CD4-positive, alpha-beta T cell treated with Interleukin-17A for 1 hour (primary cell): ENCODE measurements at places on chromosomes 12 and 14.
A peak's percentile ranks its signal among the peaks of the same experiment; 100 is the strongest.

DNA sequence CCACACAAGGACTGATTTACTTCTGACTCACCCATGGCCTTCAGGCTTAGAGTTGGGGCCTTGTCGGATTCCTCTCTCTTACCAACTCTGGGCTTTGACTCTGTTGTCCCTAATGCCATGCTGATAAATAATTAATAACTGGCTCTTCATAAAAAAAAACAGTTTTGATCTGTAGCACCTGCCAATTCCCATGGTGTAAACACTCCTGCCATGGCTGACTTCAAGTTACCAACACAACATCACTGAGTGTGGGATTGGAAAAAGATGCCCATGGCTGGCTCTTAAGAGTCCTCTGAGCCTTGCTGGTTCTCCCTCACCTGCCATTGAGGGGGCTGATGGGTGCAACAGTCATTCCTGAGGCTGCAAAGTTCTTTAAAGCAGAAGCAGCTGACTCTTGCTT lies 104.8 kb downstream of the KIF26A start:
- DNase-seq, result no peak

GRCh38 chr12:78331753-78332152 lies 501.1 kb downstream of the NAV3 start:
- no peak for DNase-seq

DNA sequence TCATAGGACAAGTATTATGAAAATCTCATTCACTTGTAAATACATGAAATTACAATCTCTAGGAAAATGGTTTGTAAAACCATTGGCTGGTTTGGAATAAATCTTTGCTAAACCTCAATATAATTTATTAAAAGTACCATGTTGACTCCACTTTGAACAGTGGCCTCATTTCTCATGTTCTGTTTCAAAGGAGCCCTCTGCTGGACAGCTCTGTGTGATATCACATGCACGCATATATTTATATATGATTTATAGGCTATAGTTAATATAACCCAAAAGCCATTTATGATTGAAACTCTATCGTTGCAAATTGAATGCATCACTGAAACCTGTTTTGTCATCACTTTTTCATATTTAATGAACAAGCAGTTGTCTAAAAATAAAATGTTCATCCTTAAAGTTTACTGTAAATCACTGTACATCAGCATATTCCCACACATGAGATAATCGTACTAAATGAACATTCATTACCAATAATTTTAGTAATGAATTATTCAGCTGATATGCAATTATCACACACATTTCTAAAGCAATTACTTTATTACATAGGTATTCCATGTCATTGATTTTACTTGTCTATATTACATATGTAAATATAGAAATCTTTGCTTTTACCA lies 493.8 kb downstream of the NPAS3 start:
- peak; percentile 3 for DNase-seq

- DNase-seq, result no peak
Measured at GRCh38 chr14:23469906-23470403, 452 bp downstream of the NGDN start.

GRCh38 chr12:116143909-116144308 lies 133.6 kb downstream of the MED13L start:
- no peak for DNase-seq

GRCh38 chr14:44960146-44960545 lies 1.6 kb downstream of the KLHL28 start:
- no peak for DNase-seq

- DNase-seq, result peak; percentile 60
Measured at GRCh38 chr12:132488127-132489077, 1.5 kb upstream of the FBRSL1 start.

DNA sequence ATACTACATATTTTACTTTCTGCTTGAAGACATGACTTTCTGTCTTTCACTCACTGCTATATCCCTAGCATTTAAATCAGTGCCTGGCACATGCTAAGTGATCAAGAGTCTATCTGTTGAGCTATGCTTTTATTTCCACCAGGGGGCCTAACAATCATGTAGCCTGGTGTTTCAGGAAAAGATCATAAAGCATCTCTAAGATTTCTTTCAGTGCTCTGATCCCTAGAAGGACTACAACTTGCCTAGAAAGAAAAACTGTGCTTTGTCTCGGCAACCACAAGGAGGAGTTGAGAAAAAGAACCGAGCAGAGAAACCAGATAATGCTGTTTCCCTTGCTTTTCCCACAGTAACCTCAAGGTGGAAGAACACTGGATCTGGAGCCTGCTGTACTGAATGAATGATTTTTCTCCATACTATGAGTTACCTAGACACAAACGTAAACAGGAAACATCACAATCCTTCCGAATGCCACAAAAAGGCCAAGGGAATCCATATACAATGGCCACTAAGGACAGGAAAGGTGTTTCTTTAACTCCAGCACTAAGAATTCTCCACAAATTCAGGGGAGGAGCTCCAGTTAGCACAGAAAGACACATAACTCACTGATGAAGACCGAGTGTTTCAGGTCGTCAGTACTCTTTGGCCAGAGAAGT lies 1.2 kb downstream of the CRY1 start:
- DNase-seq, result peak; percentile 78

DNA sequence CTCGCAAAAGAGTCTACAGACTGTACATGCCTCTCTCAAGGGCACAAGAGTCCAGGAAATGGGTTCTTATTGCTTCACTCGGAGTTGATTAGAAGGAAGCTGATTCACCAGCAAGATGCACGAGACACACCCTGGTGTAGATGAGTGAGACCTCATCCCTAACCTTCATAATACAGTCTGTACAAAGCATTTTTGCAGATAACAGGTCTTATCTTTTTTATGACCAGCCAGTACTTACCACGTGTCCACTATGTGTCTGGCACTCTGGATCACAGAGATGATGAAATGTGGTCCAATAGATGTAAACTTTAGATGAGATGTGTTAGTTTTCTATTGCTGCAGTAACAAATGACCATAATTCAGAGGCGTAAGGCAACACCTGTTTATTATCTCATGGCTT lies 53.4 kb upstream of the PWP1 start:
- no peak for DNase-seq

DNA sequence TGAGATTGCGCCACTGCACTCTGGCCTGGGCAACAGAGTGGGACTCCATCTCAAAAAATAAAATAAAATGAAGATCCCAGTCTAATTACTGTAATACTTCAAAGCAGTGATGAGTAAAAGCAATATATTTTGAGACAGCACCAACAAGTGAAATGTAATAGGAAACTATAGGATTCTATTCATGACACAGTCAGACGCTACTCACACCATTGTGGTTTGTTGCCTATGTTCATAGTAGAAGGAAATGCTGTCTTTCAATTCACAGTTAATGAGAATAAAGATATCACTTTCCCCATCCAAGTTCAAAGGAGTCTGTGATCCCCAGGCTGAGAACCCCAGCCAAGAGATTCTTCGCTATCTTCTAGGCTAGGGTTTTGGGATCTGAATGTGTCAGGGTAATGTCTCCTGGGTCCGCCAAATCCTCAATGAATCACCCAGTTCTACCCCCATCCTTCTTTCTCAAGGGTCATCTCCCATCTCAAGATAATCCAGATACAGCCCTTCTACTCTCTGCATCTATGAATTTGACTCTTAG lies 16.6 kb upstream of the DTX1 start:
- DNase-seq, result no peak

- no peak for DNase-seq
Measured at GRCh38 chr14:34029921-34030334, 79.1 kb upstream of the EGLN3 start.

DNA sequence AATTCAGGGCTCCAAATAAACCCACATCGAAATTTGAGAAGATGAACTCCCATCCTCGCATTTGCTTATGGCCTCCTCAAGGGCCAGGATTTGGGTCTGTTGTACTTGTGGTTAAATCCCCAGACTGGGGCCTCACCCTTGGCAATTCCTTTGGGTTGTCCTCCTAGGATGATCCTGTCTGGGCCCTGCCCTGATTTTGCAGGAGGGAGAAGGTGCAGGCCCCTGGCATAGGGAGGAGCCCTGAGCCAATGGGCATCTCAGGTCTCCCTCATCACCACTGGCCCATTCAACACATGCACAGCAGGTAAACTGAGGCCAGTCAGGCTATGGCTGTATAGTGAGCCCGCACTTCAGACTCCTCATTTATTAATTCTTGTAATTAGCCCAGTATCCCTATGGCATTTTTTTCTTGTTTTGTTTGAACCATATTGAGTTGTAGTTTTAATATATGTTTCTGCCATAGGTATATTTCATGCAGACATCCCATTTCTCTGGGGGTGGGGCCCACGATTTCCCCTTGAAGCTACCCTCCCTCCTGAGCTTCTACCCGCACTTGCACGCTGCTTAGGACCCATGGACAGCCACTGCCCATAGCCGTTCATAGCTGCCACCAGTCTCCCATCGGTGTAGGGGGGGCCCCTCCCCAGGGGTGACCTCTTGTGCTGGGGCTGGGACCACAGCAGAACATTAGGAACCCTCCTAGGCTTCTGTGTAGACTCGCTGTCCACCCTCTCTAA lies 67.1 kb upstream of the DDX11 start:
- no peak for DNase-seq

- DNase-seq, result no peak
Measured at GRCh38 chr12:120873226-120873625, 30.9 kb downstream of the SPPL3 start.

DNA sequence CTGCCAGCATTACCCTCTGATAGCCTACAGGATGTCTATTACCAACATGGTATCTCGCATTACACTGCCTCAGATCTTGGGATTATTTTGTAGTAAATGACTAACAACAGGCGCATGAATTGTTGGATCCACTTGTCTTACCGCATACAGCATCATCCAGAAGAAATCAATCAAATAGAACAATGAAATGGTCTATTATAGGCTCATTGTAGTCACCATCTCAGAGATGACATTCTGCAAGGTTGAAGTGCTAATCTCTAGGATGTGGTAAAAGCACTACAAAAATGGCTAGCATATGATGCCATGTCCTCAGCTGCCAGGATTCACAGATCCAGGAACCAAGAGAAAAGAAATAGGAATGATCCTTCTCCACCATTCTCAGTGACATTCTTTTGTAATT lies 52.0 kb downstream of the WASHC3 start:
- DNase-seq, result no peak

- no peak for DNase-seq
Measured at GRCh38 chr12:122928404-122929147, 32.7 kb upstream of the VPS37B start.

- DNase-seq, result no peak
Measured at GRCh38 chr12:20657496-20657895, 37.6 kb upstream of the SLCO1C1 start.

DNA sequence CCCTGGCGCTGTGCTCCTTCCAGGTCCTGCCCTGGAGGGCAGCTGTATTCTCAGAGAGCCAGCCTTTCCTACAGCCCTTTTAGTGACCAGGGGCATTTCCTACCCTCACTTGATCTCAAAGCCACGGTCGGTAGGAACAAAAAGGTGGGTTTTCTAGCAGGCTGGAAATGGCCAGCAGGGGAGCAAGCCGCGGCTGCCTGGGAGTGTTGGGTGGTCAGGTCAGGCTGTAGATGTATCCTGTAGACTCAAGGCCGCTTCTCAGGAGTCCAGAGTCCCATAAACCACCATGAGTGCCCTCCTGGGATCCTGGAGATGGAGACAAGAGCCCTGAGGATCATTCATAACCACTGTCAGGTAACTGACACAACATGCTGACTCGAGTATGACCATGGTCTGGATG lies 18.6 kb downstream of the CINP start:
- DNase-seq, result no peak

GRCh38 chr12:49984476-49985359 lies 12.0 kb downstream of the AQP6 start:
- DNase-seq, result no peak

- DNase-seq, result no peak
Measured at GRCh38 chr14:53215101-53215500, 62.0 kb upstream of the DDHD1 start.

DNA sequence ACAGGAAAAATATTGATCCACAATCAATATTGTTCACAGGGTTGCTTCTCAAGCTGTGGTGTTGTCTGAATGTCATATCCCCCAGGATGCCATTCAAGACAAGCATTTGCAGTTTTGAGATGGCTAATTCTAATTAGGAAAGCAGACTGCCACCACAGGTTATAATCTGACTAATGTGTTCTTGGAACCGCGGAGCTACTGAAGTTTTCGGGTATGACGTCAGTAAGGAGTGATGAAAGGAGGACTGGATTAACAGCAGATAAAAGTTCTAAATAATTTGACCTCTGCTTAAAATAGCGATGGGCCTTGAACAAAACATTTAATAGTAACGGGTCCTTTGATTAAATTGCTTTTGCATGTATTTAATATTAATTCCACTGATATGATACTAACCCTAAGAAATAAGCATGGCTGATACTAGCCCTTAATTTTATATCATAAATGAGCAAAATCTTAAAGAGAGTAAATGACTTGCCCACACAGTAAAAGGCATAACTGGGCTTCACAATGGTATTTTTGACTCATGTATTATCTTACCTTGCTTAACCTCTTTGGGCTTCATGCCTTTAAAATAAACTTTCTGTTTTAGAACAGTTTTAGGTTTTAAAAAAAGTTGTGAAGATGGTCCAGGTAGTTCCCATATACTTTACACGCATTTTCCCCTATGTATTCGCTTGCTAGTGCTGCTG lies 50.3 kb downstream of the TSHR start:
- DNase-seq, result no peak

- no peak for DNase-seq
Measured at GRCh38 chr14:63910583-63911363, 58.0 kb downstream of the SYNE2 start.

DNA sequence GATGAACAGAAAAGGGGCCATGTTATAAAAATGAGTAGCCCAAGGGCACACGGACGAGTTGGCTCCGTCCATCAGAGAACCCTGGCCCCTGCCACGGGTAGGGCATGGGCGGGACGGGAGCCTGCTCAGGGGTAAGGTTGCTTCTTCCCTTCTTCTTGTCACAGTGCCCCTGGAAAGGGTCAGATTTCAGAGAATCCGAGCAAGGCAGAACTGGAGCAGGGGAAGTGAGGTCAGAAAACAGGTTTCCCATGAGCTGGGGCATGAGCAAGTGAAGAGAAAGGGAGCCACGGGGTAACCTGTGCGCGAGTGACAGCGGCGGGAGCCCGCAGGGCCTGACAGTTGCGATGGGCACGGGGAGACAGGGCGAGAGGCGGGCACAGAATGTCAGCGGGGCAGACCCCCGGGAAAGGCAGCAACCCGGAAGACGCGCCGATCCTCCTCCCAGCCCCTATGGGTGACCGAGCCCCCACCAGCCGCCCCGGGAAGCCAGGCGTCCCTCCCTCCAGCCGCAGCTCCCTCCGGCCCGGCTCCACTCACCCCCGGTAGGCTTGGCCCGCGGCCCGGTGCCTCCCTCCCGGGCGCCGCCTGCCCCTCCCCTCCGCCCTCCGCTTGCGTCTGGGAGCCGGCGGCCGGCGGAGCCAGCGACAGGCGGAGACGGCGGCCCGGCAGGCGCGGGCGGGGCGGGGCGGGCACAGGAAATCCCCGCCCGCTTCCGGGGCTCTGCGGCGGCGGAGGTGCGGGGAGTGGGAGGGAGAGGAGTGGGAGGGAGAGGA lies at the start of gene ZNF641:
Gene ZNF641, minus strand, starts transcription at position 671 of the 773 bp plus-strand sequence. CDS start 2,829 bp downstream, outside the sequence.
- DNase-seq, result peak; percentile 88

- DNase-seq, result no peak
Measured at GRCh38 chr12:103462675-103463074, 33.1 kb downstream of the C12orf42 start.

DNA sequence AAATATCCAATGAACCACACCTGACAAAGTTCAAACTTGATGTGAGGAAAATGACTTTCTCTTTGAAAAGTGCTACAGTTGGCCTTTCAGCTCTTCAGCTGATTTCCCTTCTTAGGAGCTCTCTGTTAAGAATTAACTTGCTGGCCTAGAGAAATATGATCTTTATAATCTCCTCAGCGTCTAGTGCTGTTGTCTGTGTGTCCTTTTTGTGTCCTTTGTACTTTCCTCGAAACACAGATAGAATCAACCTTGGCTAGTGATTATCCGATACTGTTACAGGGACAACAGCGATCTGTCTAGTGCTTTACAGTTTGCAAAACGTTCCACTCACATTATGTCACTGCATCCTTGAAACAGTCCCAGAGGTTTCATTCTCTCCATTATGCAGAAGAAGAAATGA lies 162.8 kb upstream of the RMST start:
- DNase-seq, result no peak
